ENCODE measurements at places on chromosomes 12 and 14.
A peak's percentile ranks its signal among the peaks of the same experiment; 100 is the strongest.

DNA sequence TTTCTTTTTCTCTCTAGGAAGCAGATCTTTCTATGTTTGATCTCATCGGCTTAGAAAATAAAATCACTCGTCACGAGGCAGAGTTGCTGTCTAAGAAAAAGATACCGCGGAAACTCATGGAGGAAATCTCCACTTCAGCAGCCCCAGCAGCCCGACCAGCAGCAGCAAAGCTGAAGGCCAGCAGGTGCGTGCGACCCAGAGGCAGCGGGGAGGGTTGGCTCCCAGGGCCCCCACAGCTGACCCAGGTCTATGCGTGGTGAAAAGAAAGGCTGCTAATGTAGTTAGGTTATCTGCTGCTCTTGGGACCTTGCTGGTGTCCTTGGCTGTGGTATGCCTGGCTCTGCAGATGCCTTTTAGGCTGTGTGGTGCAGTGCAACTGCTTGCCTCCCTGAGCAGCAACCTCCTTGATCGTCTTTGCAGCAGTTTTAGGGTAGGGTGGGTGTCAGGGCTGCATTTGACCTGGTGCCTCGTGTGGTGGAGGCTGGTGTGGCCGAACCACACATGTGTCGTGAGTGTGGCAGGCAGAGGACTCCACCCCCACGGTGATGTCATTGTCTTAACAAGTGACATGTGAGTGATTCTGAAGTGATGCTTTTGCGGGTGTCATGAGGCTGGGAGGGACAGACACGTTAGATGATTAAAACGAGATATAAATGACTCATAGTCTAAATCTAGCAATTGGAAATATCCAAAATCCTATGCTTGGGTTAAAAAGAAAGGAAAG, 68.6 kb downstream of the EP400 start:
- no peak for DNase-seq

DNA sequence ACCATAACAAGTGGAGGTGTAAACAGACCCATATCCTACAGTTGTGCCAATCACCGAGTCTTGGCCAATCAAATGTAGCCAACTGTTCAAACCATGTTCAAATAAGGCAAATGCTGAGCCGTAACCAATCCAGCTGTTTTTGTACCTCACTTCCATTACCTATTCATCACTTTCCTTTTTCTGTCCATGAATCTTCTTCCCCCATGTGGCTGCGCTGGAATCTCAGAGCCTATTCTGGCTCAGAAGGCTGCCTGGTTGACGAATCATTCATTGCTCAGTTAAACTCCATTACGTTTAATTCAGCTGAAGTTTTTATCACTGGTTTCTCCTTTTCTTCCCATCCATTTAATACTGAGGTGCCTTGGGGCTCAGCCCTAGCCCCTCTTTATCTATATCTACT, 71.1 kb downstream of the TBC1D30 start:
- no peak for DNase-seq

DNA sequence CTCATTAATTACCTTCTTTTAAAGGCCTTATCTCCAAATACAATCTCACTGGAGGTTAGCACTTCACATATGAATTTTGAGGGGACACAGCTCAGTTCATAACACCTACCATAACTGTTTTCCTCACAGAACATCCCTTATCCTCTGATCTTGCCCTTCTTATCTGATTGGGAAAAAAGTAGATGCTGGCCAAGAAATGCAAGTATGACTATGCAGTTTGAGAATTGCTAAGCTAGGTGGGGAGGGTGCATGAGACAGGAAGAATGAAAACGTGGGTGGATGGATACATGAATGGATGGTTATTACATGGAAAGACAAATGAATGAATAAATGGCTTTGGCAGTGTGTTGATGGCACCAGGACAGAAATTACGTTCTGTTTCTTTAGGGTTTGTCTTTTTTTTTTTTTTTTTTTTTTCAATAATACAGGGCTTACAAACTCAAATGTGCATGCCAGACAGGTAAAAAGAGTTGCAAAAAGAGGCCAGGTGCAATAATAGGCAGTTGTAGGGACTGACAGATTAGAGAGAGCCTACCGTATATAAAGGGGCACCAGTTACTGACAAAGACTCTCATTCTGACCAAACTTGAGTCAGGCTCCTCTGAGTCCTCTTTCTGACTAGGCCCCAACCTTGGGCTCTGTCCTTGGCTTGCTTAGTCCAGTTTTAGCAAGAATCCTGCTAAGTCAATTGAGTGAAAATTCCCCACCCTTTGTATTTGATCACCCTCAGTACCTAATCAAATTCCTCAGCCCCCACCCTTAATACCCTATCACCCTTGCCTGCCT, 304.9 kb downstream of the ZFP36L1 start:
- DNase-seq = no peak

DNA sequence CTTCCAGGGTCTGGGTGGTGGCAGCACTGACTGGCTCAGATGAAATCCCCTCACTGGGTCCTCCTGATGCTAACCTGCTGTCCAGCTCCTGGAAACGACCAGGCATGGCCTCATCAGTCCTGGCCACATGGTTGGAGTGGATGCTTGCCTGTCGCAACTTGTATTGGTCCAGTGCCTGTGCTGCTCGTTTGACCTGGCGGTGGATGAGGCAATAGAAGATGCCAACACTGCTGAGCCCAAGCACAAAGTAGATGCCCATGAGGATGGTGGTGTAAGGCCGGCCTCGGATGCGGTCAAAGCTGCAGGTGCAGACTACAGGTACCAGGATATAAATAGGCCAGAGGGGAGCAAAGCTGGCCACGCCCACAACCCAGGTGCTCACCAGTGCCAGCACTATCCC, 1.2 kb downstream of the GPR84 start:
- DNase-seq = no peak

- DNase-seq = no peak
Measured at GRCh38 chr12:91138337-91138920, 27.1 kb upstream of the LUM start.

- DNase-seq = no peak
Measured at GRCh38 chr12:109995361-109995685, 845 bp downstream of the GIT2 start.

DNA sequence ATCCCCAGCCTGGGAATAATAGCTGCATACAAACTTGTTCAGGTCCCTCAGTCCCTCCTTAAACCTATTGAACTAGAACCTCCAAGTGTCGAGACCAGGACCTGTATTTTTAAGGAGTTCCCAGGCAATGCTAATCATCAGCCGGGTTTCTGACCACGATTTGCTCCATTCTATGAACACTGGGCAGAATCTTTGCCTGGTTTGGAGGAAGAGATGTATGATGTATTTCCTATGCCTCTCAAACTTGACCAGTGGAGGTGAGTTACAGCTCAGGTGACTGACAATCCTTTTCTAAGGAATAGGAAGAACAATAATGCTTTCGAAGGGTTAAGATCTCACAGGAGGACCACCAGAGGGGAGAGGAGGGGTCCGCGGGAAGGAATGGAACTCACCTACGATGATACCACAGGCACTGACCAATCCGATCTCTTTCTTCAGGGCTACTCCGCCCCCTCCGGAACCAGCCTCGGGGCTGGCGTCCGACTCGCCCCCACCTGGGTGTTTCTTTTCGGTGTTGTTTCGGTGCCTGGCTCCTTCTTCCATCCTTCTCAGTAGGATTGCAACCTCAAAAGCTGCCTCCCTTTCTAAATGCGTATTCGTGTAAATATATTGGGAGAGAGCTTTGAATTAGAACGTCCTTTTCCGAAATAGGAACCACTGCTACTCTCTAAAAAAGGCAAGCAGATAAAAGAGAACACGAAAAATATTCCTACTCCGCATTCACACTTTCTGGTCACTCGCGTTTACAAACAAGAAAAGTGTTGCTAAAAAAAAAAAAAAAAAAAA, 895 bp downstream of the SLC7A8 start:
- no peak for DNase-seq

GRCh38 chr14:99756796-99757195, 36.4 kb upstream of the EML1 start:
- DNase-seq = no peak

DNA sequence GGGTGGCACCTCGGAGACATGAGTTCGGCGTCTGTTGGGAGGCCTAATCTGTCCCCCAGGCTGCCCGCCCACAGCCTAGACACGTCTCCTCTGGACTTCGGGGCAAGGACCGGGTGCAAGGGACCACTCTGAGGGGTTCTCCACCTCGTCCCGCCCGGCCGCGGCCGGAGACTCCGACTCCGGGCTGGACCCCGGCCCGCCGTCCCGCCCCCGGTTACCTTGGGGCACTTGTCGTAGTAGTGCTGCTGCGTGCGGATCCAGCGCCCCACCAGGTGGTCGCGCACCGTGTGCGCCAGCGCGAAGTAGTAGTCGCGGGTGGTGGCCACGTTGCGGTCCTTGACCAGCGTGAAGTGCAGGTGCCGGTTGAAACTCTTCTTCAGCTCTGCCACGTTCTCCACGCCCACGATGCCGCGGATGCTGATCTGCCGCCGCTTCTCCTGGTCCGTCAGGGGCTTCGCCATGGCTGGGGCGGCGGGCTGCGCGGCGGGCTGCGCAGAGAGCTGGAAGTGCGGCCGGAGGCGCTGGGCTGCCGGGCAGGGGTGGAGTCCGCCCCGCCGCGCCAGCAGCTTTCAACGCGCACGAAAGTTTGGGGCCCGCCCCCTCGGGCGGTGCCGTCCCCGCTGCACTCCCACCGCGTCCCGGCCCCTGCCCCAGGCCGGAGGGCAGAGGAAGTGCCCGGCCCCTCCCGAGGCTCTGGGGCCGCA, at the start of gene PYGL:
TSS of gene PYGL (minus strand) at position 541 of the 704 bp plus-strand sequence. CDS start at position 461, 80 bp downstream.
- peak; percentile 70 for DNase-seq

- no peak for DNase-seq
Measured at GRCh38 chr14:21313512-21313911, 33.6 kb downstream of the RPGRIP1 start.

DNA sequence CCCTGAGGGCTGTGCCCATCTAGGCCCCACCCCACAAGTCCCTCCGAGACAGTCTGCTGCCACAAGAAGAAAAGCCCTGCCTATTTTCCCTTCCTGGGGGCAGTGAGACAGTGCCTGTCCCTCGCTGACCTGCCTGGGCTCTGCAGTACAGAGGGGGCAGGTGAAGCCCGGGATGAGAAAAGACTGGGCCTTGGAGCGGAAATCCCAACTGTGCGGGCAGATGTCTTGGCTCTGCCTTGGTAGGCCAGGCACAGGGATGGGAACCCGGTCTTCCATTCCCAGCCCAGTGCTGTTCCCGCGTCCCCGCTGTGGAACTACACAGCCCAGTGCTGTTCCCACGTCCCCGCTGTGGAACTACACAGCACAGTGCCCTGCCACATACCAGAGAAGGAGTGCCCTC, 12.8 kb upstream of the NXPH4 start:
- DNase-seq = no peak

DNA sequence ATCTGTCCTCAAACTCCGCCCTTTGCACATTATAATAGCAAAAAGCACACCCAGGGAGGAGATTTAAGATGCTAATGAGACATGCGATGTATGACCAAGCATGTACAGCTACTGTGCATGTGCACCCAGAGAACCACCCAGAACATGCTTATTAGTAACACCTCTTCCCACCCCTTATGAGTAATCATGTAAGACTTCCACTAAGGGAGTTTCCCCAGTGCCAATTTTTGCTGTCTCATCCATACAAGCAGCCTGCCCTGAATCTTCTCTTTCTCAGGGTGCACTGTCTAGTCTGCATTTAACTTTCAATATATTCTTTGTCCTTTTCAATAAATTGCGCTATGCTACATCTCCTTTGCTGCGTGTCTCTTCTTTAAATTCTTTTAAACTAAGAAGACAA, 830.0 kb upstream of the NOVA1 start:
- DNase-seq = no peak

DNA sequence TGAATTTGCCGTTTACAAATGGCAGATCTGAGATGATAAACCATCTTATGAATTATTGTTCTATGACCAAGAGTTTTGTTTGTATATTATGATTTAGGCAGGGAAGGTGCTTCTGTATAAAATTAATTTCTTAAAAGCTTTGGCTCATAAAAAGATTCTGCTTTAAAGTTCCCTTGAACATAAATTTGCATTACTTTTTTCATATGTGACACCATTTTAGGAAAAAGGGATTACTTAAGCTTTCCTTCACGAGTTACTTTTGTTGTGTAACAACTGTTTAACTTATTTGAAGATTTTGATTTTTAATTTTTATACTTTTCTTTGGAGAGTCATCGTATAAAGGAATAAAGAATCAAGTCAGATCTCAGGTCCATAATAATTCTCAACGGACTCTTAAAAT, 3.3 kb downstream of the ETNK1 start:
- DNase-seq = no peak

- no peak for DNase-seq
Measured at GRCh38 chr12:69102856-69103255, 136.5 kb upstream of the CPSF6 start.

DNA sequence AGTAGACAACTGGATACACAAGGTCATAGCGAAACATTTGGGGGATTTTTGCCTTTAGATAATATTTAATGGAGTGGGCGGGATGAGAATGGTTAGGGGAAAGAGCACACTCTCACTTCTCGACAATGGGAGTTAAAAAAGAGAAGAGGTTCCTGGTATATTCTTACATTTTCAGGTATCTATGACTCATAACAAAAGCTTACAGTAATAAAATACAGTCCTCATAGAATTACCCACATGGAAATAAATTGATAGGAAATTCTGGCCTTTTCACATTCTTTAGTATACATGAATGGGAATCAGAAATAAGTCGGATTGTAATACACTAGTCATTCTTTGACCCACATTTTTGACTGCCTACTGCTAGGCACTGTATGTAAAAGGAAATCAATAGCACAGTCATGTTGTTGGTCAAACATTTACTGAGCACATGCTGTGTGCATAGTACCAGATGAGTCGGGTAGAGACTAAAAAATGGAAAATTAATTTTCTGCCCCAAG, 8.2 kb upstream of the CRADD start:
- DNase-seq = peak; percentile 13

DNA sequence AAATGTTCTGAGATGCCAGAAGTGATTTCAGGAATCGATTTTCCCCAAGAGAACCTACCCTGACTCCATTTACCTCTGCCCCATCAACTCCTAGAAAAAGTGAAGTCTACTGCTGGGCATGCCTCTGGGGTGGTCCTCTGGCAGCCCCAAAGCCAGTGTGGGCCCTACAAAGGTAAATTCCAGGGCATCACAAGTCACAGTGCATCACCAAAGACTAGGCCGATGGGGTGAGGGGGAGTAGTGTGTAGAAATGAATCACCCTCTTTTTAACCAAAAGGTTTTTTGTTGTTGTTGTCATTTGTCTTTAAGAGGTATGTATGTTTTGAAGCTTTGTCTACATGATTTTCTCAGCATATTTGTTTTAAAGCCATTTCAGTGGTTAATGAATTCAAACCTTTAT, 46.4 kb upstream of the RTRAF start:
- DNase-seq = no peak

DNA sequence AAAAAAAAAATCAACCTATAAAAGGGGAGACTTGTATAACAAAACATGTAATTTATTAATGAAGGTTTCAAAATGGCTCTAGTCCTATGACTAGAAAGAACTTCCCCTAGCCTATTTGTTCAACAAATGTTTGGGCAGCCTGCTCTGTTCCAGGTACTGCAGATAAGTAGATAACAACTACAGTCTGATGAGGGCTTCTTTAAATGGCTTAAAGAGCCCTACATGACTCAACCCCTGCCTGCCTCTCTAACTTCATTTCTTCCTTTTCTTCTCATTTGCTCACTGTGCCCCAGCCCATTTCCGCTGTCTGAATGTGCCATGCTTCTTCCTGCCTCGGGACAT, 21.5 kb downstream of the ALDH6A1 start:
- DNase-seq = no peak

Data from GM12865 (cell line).